COLO829 (cell line): ENCODE measurements at places on chromosomes 5 and 9.

GRCh38 chr5:41788941-41789368 lies 81.3 kb downstream of the OXCT1 start:
- no peak for DNase-seq

DNA sequence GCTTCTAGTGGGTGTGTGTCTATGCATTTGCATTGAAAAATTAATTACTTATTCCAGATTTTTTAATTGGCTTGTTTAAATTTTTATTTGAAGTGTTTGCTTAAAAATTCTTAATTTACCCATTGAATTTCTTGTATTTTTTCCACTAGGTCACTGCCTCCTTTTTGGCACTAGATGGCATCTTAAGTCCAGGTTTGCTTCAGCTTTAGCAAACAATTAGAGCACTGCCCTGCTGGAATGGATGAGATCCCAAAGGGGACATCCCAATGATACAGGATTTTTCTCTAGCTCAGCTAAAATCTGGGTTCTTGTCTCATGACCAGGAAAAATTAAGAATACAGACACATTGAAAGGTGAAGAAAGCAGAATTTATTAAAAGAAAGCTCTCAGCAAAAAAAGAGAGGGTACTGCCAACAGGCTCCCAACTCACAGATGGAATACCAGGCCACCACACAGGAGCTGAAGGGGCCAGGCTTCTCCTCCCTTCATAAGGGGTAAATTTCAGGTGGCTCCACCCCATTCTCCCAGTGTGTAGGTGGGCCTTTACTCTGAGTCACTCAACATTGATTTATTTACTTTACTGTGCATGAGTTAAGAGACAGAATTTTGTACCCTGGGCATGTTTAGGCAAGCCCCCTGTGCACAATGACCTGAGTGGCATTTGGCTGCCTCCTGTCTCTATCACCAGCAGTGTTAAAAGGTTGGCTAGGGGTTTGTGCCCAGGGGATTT lies 532.4 kb downstream of the ANXA1 start:
- DNase-seq: peak; percentile 15

DNA sequence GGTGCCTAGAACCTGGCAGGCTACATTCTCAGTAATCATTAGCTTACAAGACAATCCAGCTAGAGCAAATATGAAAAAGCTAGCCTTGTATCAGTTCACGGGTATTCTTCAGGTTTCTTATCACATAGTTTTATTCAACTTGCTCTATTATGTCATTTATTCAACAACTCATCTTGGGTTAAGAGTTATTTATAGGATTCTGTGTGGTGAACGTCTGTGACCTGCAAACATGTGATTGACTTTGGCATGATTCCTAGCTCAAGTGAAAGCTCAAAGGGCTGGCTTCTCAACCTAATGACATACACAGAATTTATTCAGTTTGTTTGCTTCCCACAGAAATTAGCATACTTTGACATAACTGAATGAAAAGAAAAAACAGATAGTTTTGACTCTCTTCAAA lies 173.1 kb downstream of the PLPPR1 start:
- peak; percentile 62 for DNase-seq

- no peak for DNase-seq
Measured at GRCh38 chr5:142645456-142645855, 40.4 kb downstream of the FGF1 start.

DNA sequence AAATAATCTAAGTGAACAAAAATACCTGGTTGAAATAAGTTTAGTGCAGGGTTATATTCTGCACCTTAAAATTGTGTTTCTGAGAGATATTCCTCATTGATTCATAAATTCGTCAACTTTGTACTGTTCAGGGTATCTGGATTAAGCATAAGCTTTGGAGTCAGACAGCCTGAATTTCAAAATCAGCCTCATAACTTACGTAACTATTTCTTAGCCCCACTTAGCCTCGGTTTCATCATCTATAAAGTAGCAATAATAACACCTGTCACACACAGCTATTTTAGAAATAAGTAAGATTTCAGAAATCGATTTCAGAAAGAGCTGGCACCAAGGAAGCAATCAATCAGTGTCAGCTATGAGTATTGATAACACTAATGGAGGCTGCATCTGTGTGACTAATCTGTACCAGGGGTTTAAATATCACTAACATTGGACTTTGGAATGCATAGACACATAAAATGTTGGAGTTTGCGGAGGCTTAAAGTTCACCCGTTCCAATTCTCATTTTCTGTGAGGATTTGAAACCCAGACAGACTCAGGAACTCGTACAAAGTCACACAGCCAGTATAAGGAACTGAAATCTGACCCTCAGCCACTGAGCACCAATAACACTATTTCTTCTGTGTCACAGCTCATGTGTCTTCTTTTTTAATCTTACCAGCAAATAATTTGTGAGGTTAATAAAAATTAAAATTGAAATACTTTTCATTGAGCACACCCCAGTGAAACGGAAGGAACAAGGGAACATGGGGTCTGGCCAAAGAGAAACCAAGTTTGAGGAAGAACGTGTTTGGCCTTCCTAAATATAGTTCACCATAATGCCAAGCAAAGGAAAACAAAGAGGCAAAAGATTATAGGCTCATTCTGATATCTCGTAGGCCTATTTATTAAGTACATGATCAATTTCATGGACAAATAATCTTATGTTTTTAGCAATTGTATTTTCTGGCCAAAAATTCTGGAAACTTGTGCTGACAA lies 194.4 kb upstream of the PTGER4 start:
- DNase-seq: no peak

- DNase-seq: no peak
Measured at GRCh38 chr5:148967783-148968182, 95.1 kb downstream of the SH3TC2 start.

- no peak for DNase-seq
Measured at GRCh38 chr5:151904127-151904526, 20.5 kb downstream of the GLRA1 start.

DNA sequence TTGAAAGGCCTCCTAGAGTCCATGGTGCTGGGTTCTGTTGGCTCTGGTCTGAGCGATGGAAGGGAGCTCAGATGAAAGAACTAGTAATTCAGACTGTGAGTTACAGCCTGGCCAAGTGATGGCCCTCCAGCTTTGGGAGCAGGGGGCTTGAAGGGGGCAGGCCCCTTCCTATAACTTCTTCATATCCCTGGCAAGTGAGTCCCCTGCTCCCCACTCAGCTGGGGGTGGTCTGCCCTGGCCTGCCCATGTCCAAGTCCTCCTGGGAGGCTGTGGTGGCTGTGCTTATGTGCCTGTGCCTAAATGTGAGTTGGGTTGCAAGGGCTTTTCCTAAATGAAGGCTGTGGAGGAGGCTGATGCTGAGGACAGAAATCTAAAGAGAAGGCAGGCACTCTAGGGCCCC lies 80.1 kb downstream of the MACROH2A1 start:
- no peak for DNase-seq

DNA sequence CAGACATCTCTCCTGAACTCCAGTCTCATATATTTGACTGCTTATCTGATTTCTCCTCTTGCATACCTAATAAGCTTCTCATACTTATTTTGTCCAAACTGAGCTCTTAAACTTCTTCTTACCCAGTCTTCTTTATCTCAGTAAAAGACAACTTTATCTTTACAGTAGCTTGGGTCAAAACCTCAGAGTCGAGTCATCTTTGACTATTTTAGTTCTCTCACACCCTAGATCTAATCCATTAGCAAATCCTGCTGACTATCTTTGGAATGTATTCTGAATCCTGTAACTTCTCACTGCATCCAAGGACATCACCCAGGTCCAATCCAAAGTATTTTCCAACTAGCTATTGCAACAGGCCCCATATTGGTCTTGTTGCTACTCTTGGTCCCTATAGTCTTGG lies 11.8 kb upstream of the JAK2 start:
- DNase-seq: no peak

- DNase-seq: peak; percentile 50
Measured at GRCh38 chr9:91119679-91120078, 242.0 kb downstream of the AUH start.

DNA sequence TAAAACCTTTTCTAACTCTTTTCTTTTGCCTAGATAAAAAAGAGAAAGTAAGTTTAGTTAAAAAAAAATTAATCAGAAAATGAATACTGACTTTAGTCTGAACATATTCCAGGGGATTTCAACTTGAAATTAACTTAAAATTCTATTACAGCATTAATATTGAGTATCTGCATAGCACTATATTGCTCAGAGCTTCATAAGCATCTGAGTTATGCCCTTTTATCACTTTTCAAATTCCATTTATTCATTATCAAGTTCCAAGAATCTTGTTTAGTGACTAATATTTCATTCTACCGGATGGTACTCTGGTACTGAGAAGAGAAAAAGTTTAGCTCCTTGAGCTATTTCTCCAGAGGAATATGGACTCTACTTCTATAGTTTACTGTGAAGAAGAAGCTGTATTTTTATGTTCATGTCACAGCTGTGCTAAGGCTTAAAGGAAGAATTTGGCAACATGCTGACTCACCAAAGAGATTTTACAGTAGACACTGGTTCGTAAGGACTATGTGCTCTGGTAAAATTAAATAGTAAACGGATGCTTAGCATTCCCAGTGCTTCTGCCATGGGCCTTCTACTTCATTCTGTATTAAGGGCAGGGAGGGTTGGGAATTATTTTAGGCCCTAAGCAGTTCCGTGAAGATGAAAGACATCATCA lies 285.2 kb upstream of the SEMA6A start:
- no peak for DNase-seq

GRCh38 chr5:114055318-114056184 lies 306.3 kb upstream of the KCNN2 start:
- DNase-seq: no peak

GRCh38 chr5:73493421-73493820 lies 4.8 kb upstream of the BTF3 start:
- DNase-seq: no peak

DNA sequence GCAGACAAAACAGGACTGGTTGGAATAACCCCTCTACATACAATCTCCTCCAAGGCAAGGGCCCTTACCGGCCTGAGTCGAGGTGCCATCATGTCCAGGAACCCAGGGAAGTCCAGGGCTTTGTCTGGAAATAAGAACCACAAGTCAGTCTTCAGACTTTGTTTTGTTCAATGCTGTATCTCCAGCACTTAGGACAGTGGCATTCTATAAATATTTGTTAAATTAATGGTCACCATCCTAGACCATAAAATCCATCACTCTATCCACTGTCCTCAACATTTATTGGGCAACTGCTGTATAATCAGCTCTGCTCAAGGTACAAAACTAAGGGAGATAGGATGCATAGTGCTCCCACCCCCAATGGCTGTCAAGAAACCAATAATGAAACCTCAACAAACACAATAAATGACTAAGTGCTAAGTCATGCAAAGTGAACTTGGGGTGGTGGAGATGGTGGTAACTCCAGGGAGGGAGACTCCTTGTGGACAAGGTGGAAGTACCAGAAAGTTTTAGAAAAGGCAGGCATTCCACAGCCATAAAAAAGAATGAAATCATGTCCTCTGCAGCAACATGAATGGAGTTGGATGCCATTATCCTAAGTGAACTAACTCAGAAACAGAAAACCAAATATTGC lies 5.0 kb downstream of the RELL2 start:
- DNase-seq: no peak

DNA sequence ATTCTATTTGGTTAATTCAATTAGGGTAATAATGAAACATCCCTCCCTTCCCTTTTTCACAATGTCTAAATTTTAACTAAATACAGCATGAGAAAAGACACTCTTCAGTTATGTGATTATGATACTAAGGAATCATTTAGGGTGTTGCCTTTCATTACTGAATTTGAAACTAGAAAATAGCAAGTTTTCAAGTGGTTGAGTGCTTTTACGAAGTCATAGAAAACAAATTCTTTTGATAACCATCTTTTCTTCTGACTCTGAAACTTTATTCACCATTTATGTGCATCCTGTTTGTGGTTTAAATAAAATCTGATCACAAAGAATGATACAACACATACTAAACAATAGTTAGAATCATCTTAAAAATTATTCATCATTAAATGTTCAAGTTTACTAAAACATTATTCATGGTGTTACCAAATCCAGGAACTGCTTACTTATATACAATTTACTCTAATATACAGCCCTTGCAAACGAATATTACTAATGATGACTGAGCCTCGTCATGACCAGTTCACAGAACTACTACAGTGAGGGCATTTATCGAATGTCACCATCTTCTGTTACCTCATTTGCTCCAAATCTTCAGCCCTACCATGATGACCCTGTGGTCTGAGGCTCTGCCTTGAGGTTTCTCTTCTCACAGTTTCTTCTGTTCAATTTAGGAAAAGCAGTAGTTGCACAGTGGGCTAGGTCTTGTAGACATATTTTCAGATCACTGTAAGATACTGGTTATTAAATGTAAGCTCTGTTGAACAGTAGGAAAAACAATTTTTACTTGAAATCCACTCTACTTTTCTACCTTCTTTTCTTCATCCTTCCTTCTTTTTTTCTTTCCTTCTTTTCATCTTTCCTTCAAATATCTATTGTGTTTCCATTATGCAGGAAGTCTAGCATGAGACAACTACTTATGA lies 18.3 kb upstream of the IL9 start:
- no peak for DNase-seq

GRCh38 chr9:129166623-129167557 lies 11.2 kb downstream of the IER5L start:
- DNase-seq: peak; percentile 85

DNA sequence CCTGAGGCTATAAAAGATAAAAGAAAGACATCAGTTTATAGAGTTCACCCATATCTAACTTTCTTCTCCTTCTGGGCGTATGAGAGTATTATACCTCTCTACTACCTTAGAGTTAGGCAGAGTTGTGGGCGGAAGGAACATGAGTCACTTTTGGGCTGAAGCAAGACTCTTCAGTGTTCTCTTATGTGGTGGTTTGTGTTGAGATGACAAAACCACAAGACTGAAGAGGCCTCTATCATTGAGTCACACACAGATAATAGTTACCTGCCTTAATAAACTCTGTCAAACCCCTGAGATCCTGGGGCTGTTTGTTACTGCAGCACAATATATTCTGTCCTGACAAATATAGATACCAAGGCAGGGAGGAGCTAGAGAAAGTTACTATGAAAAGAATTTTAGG lies 184.2 kb downstream of the EFNA5 start:
- no peak for DNase-seq

GRCh38 chr5:103021314-103021713 lies 98.6 kb downstream of the GIN1 start:
- DNase-seq: no peak

DNA sequence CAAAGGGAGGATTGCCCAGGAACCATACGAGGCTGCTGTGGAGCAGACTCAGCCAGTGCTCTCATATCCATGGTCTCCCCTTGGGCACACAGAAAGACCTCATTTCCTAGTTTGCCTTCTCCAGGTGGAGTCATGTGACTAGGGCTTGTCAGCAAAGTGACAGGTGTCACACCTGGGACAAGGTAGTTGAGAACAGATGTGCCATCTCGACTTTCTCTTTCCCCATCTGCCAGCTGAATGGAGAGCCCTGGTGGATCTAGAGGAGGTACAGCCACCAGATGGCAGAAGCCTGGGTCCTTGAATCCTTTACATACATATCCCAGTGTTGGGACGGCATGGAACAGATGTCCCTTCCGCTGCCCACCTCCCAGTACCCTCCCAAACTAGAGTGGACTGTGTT lies 42.9 kb upstream of the ALDOB start:
- no peak for DNase-seq

- DNase-seq: peak; percentile 1
Measured at GRCh38 chr5:9388941-9389674, 156.8 kb downstream of the SEMA5A start.
